ENCODE measurements at places on chromosomes 1 and 21. TPM values are rescaled to one million over a fixed set of nuclear protein-coding genes. Genes with fewer than 3 reads are reported as not detected.
A peak's percentile ranks its signal among the peaks of the same experiment; 100 is the strongest.

DNA sequence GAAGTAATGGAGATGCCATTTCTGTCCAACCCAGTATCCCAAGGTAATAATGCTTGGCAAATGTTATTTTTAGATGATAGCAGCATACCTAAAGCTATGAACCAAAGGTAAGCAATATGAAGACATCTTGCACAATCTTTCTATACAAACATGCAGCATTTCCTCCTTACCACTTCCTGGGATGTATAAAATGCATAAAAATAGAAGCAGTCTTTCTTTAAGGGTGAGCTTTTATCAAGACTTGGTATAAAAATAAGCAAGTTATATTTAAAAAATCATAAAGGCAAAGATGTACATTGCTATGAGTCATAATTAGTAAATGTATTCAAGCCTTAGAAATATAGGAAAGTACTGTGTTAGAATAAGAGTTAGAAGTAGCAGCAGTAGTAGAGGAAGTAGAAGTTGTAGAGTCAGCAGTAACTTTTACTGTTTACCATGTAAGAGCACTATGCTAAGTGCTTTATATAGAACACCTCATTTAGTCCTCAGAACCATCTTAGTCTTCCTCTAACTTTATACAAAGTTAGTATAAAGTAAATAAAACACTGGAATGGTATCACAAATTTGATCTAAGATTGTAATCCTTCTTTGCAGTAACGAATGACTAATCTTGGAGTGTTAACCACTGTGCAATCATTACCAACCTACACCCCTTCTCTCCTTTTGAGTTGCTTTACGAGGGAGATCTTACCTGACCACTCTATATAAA lies 371.3 kb downstream of the VAV3 start:
- peak; percentile 84 for DNase-seq

- DNase-seq, result no peak
These were observed 51.6 kb downstream of the GDAP2 start for GRCh38 chr1:117877823-117878222.

DNA sequence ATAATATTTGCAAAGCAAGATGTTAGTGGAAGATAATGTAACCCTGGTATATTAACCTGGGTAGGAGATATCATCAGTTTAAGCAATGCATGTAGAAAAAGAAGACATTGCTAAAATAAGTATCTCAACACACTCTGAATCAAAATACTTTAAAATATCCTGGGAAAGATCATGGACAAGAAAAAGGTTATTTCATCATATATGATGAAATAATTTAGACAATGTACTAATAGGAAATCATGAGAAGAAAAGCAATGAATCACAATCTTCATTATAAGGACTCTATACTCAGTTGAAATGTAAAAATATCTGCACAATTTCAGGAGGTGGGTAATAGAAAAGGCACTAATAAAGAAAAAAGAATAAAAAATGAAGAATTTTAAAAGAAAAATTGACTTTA lies 158.8 kb downstream of the KCNT2 start:
- DNase-seq, result no peak

GRCh38 chr1:210531475-210532222 lies 202.9 kb downstream of the HHAT start:
- no peak for DNase-seq

DNA sequence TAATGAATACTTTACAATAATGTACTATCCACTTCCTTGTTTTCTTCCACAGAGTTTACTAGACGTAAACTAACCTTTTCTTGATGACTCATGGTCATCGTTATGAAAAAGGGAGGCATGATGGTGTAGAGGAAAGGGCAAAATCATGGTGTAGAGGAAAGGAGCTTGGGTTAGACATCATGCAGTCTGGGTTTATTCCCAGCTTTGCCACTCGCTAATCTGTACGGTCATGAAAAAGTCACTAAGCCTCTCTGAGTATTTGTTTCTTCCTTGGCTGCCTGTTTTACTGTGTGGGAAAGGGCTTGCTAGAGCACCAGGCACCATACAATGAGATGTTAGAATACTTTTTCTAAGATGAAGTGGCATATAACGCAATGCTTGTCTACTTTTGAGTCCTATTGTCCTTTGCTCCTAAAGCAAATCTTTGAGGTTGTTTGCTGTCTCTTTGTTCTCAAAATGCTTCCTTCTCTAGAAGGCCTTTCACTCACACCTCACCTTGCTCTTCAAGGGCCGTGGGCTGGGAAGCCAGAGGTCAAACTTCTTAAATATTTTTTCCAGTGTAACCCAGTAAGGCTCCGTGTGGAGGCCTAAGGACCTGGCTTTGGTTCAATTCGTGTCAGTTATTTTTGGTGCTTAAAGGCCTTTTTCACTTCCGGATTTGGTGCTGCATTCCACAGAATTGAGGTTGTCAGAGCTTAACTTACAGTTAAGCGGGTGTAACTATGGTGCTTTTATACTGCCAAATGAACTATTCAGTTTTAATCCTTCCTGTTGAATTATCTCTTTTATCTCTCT lies 9.9 kb upstream of the ETV3 start:
- DNase-seq, result peak; percentile 50

- no peak for DNase-seq
These were observed 257.9 kb downstream of the PAPPA2 start for GRCh38 chr1:176720838-176721237.

GRCh38 chr1:173253046-173253445 lies 45.9 kb upstream of the TNFSF4 start:
- peak; percentile 45 for DNase-seq

- peak; percentile 75 for DNase-seq
These were observed 32.4 kb downstream of the MAPKAPK2 start for GRCh38 chr1:206716870-206717673.

- no peak for DNase-seq
These were observed 124.5 kb upstream of the KCNK1 start for GRCh38 chr1:233489411-233489810.

DNA sequence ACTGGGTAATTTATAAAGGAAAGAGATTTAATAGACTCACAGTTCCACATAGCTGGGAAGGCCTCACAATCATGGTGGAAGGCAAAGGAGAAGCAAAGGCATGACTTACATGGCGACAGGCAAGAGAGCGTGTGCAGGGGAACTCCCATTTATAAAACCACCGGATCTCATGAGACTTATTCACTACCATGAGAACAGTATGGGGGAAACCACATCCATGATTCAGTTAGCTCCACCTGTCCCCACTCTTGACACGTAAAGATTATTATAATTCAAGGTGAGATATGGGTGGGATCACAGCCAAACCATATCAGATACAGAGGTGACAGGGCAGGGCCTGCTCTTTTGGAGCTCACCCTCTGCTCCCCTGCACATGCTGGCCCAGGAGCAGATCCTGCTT lies 31.4 kb upstream of the TMEM61 start:
- no peak for DNase-seq

- DNase-seq, result no peak
These were observed 217.9 kb downstream of the RHOU start for GRCh38 chr1:228953207-228953606.

- DNase-seq, result no peak
These were observed 32.9 kb upstream of the AGPAT3 start for GRCh38 chr21:43832158-43832550.

TIE1 gene
- 1.5 TPM for total RNA-seq

ATP6V1G3 gene
- not detected for total RNA-seq

S100A7 gene
- total RNA-seq, result not detected

CFHR4 gene
- total RNA-seq, result not detected

AMY1C gene
- not detected for total RNA-seq

TMEM63A gene
- total RNA-seq, result 59.3 TPM

CACNA1S gene
- total RNA-seq, result not detected

LCE1C gene
- not detected for total RNA-seq

Data from PC-3 (cell line).